ENCODE measurements at places on chromosomes 2 and 18. TPM values are rescaled to one million over a fixed set of nuclear protein-coding genes. Genes with fewer than 3 reads are reported as not detected.

DNA sequence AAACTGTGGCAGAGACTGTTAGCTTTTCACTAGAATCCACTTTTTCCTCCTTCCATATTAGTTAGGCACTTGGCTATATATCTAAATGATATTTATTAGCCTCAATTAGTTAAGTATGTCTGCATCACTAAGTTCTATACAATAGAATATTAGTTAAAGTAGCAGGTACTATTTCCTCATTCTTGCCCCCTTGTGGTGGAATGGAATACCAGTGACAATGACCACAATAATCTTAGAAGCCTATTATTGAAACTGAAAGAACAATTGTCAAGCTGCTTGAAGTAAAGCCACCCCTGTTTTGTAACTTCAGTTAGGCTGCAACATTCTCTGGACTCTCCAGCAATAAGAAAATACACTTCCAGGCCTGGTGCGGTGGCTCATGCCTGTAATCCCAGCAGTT is 476.3 kb upstream of the VWC2L start:
- DNase-seq = no peak

- no peak for DNase-seq
These were observed 63.7 kb upstream of the ITGA4 start for GRCh38 chr2:181393472-181393871.

DNA sequence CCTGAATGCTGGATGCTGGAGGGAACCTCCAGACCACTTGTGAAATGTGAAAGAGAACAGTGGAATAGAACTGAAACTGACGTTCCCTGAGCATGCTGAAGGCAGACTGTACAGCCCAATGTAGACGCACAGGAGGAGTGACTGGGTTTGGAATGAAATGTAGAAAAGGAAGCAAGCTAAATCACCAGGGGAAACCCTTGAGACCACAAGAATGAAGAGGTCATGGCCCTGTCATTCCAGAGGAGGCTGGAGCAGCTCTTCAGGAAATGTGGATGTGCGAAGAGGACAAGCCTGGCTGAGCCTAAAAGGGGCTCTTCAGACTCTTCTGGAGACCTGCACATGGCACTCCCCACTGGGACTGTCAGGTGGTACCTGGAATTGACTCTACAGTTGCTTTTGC is 118.5 kb upstream of the ALPP start:
- DNase-seq = no peak

NOSTRIN gene
- polyA plus RNA-seq = 30.3 TPM

GRCh38 chr2:220224691-220225543 is 597.5 kb downstream of the SLC4A3 start:
- no peak for DNase-seq

GRCh38 chr2:99776906-99777646 is 287.3 kb upstream of the REV1 start:
- DNase-seq = no peak

GRCh38 chr2:225025917-225026571 is 16.2 kb downstream of the DOCK10 start:
- no peak for DNase-seq

PROM2 gene
- polyA plus RNA-seq = 26.7 TPM

DNA sequence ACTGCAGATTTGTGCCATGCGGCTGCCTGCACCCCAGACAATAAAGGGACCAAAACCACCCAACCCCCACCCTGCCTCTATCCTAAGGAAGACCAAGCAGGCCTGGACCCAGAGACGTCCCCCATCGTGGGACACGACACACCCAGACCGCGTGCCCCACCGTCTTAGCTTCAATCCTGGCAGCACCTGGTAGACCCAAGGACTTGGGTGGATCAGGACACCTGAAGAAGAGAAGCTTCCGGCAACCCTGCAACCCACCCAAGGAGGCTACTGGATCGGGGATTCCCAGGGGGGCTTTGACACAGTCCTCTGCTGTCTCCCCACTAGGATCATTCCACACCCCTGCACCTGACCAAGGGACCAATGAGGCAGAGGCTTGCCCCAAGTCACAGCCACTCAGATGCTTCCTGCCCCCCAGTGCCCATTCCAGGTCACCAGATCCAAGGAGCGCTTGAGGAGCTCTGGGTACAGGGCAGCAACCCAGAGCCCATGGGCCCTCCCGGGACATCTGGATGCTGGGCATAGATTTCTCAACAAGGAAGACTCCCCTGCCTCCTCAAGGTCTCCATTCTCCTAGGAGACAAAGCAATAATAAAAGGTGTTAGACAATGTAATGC is 3.6 kb downstream of the ALPI start:
- no peak for DNase-seq

RAPGEF4 gene
- polyA plus RNA-seq = 9.7 TPM
